ENCODE measurements at places on chromosomes 1 and 21.

DNA sequence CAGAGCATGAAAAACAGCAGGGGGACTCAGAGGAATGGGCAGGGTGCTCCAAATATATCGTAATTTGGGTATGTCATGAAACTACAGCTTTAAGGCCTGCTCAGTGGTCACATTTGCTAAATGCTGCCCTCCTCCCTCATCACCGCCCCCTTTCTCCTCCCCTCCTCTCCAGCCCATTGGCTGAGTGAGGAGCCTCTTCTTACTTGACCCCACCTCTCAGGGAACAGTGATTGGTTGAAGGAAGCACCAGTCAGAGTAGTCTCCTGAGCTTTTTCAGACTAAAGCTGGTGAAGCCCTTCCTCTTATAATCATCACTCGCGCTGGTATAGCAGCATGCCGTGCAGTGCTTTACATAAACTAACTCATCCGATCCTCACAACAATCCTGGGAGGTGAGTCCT lies 10.0 kb upstream of the TTC39A start:
- DNase-seq, result no peak

DNA sequence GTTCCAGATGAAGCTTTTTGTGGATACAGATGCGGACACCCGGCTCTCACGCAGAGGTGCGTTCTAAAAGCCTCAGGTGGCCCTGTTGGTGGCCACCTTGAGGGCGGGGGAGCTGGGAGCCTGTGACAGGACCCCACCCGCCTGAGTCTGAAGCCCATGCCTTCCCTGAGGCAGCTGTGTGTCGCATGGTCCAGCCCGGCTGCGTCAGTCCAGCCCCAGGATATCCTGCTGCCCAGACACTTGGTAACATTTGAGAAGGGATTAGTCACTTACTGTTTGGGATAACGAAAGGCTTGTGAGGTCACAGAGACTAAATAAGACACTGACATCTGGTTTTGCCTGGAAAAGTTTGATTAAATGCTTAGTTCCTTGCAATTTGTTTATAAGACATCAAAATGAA lies 68.9 kb downstream of the UCK2 start:
- peak; percentile 40 for DNase-seq

DNA sequence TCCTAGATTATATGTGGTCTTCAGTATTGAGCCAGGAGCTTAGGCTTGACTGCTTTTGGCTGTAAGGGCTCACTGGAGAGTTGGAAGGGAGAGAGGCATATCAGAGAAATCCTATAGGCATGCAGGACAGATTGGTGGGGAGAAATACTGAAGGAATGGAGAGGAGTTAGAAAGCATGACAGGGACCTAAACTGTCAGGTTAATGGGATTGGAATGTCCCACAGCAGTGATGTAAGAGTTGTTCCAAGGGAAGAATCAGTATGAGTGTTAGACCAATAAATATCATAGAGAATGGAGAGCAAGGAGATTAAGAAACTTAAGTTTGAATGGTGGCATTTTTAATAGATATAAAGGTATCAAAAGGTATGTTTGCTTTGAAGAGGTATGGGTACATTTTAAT lies 39.7 kb downstream of the SLC35A3 start:
- DNase-seq, result no peak

DNA sequence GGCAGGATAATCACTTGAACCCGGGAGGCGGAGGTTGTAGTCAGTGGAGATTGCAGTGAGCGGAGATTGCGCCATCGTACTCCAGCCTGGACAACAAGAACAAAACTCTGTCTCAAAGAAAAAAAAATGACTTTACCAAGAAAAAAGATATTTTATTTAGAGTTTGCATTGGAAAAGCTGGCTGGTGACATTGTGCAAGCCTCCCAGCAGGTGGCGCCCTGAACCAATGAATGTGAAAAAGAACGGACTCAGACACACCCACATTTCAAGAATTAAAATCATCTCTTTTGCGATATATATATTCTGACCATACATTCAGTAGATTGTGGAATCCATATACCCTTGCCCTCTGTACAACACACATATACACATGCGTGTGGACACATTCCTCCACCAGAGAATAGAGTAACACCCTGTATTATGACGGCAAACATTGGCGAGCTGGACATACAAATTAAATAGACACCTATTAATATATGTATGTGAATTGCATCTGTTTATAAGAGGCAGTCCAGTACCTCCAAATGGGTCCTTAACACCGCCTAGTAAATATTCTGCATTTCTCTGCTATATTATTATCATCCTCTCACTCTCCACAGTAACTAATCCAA lies 39.0 kb upstream of the CADM3 start:
- DNase-seq, result peak; percentile 66

- no peak for DNase-seq
Measured at GRCh38 chr1:173832748-173833147, 8.1 kb upstream of the CENPL start.

GRCh38 chr1:155307247-155307740 lies 1.4 kb upstream of the FDPS start:
- no peak for DNase-seq

DNA sequence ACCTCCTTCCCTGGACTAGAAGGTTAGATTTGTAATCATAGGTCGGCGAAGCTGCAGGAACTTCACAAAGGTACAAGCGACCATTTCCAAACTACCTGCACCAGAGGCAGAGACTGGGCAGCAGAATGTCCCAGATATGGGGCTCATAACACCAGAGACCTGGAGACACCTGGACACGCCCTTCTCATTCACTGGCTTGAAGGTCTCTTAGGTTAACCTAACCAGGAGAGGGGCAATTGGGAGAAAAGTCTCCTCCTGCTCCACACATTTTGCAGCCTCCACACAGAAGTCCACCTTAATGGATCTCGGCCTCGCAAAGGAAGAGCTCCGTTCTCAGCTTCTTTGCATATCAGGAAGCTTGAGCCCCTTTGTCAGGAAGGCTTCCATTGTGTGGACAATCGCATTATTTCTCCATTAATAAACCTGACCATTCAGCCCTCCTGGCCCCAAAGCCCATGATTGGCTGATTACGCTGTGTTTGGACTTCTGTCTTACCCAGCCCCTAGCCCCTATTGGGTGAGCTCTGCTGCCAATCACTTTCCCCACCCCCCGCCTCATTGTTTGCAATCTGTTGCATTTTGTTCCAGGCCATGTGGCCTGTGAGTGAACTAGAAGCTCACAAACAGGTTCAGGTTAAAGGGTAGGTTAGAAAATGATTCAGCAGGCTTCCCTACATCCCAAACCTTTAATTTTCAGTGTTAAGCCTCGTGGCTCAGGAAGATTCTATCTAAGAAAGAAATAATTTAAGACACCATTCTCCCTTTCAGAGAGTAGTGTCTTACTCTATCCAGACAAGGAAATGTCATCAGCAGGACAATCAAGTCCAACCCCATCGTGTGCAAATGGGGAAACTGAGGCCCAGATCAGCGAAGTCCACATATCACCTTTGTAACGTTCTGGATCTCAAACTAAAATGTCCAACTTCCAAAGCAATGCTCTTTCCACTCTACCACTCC lies 2.8 kb downstream of the MYCL start:
- DNase-seq, result peak; percentile 91

DNA sequence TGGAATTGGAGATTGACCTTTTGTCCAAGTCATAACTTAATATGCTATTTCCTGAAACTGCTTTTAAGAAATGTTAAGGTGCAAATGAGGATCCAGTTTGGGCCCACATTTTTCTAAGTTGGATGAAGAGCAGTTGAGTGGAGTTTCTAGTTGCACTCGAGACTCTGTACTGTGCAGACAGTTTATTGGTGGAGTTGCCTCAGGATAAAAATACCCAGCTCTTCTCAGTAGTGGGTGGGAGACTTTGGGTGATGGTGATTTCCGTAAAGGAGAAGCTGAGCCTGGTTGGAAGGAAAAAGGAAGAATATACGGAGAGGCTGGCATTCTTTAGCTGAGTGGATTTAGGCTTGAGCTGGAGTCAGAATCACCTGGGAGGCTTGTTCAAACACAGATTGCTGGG lies 49.9 kb downstream of the CAMTA1 start:
- no peak for DNase-seq

All from right lobe of liver (tissue), 6 donors.